ENCODE measurements at places on chromosomes 12 and 14. TPM values are rescaled to one million over a fixed set of nuclear protein-coding genes. Genes with fewer than 3 reads are reported as not detected.

RNASE4 gene
- 152 TPM for total RNA-seq

DNA sequence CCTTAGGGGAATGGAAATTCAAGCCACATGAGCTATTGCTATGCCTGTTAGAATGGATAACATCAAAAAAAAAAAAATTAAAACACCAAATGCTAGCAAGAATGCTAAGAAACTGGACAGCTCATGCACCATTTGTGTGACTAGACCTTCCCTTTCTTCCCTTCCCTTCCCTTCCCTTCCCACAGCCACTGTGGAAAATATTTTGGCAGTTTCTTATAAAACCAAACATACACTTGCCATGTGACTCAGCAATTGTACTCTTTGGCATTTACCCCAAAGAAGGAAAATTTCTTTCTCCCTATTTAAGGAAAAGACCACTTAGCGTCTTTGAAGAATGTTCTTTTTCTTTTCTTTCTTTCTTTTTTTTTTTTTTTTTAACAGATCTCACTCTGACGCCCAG lies 49.1 kb upstream of the FKBP4 start:
- no peak for DNase-seq

ADCK1 gene
- total RNA-seq: 5.0 TPM

GRCh38 chr12:57740656-57741412 lies 2.3 kb upstream of the AGAP2 start:
- no peak for DNase-seq

- DNase-seq: no peak
Measured at GRCh38 chr14:99649219-99649618, 4.3 kb downstream of the HHIPL1 start.

SSPN gene
- 0.58 TPM for total RNA-seq

DNA sequence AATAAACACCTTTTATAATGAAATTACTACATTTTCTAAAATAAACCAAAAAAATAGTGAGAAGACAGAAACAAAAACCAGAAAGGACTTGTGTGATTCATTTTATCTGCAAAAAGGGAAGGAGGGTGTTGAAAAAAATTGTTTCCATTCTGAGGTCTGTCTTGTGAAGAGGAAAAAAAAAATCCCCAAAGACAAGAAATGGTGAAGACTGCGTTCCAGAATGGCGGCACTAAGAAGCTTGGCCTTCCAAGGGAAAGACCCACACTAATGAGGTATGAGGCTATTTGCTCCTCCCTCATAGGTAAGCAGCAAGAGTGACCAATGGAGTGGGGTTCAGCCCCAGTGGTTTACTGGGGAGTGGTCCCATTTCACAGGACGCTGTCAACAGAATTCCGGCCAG lies 35.0 kb downstream of the GNPTAB start:
- DNase-seq: no peak

- no peak for DNase-seq
Measured at GRCh38 chr12:22978962-22979361, 354.0 kb downstream of the ETNK1 start.

- DNase-seq: no peak
Measured at GRCh38 chr12:75529826-75530225, 18.4 kb upstream of the KRR1 start.

CGRRF1 gene
- 6.1 TPM for total RNA-seq

GRCh38 chr12:50425589-50426258 lies 25.0 kb downstream of the LARP4 start:
- DNase-seq: no peak

AMHR2 gene
- total RNA-seq: 0.78 TPM

GRCh38 chr12:6631549-6631961 lies 4.2 kb downstream of the LPAR5 start:
- no peak for DNase-seq

NANOG gene
- total RNA-seq: 0.70 TPM

GRCh38 chr14:94879537-94879936 lies 109.6 kb upstream of the GSC start:
- DNase-seq: no peak

ATL1 gene
- total RNA-seq: 0.48 TPM

DNA sequence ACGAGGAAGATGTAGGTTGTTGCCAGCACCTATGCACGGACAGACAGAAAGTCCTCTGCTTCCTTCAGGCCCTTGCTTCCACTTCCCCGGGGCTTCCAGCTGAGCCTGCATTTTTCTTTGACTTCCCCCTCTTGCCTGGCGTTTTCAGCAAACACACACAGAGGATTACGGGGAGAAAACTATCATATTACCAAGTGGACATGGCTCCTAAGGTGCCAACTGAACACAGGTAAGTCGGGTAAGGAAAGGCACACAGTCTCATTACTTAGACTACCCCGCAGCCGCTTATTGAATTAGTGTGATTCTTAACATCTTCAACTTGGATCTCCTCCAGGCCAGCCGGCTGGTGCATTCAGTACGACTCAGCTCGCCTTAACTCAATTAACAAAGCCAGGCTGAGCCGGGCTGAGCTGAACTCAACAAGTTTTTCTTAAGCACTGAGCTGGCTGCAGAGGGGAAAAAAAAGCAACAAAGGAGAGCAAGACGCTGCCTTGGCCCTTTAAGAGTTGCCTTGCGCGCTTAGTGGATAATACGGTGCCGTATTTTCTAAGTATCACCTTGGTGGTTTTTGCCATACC lies 19.2 kb upstream of the MAP1LC3B2 start:
- no peak for DNase-seq

DNA sequence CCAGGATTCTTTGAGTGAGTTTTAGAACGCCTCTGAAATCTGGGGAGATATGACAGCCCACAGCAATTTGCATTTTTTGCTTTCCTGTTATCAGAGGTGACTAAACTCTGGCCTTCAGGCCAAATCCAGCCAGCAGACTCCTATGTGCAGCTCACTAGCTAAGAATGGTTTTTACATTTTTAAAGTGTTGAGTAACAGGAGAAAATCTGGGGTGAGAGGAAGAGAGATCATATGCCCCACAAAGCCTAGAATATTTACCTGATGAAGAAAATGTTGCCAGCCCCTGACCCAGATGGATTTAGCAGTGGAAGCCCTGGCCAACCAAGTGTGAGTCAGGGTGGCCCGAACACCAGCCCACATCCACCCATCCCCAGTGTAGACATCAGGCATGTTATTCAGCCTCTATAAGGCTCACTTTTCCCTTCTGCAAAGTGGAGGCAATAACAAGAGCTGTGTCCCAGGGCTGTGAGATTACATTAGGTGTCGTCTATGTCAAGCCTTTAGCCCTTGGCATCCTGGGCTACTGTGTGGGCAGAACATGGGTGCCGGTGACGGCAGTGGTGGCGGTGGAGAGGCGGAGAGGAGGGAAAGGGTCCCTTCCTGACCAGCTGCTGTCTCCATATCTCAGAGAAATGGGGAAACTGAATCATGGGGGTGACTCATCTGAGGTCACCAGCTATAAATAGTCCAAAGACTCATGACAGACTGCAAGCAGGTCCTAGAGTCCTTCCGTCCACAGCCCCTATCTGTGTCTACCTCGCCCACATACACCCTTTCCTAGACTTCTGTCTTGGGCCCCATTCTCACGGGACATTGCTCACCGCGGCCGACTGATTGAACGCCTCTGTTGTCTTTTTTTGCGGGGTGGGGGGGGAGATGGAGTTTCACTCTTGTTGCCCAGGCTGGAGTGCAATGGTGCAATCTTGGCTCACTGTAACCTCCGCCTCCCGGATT lies 32.6 kb upstream of the CD9 start:
- no peak for DNase-seq

GAS2L3 gene
- total RNA-seq: 1.3 TPM

DNA sequence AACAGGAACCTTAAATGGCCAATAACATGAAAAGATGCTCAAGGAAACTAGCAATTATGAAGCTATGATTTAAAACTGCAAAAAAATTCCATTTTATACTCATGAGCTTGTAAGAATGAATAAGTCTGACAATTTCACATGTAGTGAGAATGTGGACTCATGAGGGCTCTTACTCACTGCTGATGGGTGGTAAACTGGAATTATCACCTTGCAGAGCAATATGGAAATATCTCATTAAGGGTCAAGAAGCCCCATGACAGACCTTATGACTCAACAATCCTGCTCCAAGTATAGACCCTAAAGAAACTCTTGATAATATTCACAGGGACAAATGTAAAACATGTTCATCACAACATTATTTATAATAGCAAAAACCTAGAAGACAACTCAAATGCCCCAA lies 23.5 kb upstream of the SMAGP start:
- no peak for DNase-seq

HOMEZ gene
- 8.9 TPM for total RNA-seq

GRCh38 chr12:92437452-92437851 lies 265.3 kb upstream of the PLEKHG7 start:
- DNase-seq: no peak

CCDC197 gene
- not detected for total RNA-seq

CDK4 gene
- total RNA-seq: 30.8 TPM
